NCI-H345 (cell line): ENCODE measurements at places on chromosomes 1 and 21.

DNA sequence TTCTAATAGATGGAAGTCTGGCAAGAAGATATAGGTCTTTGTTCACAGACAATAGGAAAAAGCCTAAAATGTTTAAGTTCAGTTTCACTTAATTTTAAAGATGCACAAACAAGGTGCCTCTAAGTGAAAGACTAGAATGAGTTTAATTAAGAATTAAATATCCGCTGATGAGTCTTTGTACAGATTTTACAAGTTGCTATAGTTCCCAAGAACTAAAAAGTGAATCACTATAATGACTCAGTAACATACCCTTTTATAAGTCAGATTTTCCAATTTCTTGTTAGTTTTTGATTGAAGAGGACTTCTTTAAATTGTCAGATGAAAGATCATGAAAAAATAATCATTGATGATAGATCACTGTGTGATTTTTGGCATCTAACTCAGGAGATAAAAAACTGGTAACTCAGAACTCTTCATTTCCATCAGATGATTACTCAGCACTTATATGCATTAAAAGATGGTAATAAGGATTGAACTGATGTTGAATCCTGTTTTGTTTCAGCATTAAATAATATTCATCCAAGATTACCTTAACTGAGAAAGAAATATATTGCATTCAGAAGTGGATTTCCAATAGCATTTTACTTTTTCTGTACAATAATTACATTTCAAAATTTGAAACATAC, 59.0 kb upstream of the ST6GALNAC3 start:
- no peak for DNase-seq

DNA sequence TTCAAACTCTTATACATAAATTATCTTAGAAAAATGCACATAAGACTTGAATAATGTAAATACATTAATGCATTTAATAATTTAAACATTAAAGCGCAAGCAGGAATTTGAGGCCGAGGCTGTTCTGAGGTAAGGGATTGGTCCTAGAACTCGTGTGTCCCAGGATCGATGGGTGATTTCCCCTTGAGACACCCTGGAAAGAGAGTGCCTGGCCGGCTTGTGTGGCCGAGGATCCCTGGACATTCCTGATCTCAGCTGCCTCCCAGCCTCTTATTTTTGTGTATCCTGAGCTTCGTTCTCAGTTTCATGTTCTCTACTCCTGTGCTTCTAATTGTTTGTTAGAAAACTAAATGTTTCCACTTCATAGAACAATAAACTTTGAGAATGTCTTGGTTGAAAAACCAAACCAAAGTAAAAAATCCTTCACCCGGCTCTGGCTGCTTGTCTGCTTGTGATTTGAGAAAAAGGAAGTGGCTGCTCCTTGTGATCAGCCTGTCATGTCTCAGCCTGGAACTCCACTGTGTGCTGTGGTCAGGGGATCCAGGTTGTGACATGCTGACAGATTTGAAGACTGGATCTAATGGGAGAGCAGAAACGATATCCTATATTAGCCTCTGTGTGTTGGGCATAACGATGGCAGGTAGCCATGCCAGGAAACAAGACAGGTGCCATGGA, 40.7 kb downstream of the PEX14 start:
- no peak for DNase-seq

- DNase-seq, result no peak
These were observed 17.0 kb downstream of the DENND2D start for GRCh38 chr1:111183308-111184069.

- DNase-seq, result no peak
These were observed 8.8 kb upstream of the LAMB3 start for GRCh38 chr1:209661071-209661470.
